ENCODE measurements at places on chromosomes 1 and 21. TPM values are rescaled to one million over a fixed set of nuclear protein-coding genes. Genes with fewer than 3 reads are reported as not detected.

Gene TEX38
- total RNA-seq = not detected

Gene XCL2
- total RNA-seq = not detected

Gene SLC9C2
- not detected for total RNA-seq

Gene CD1E
- not detected for total RNA-seq

Gene CLDN14
- not detected for total RNA-seq

Gene PRAMEF20
- total RNA-seq = not detected

Gene PRAMEF18
- not detected for total RNA-seq

Gene ZBTB48
- 7.8 TPM for total RNA-seq

Gene RAB7B
- total RNA-seq = 35.4 TPM

Gene KCNJ9
- not detected for total RNA-seq

Gene BARHL2
- total RNA-seq = not detected

Gene RSPO1
- total RNA-seq = not detected

Gene TLR5
- total RNA-seq = 2.1 TPM

Gene CADM3
- total RNA-seq = not detected

Gene OR2T11
- total RNA-seq = not detected

Gene MRAP
- total RNA-seq = not detected

Gene FCRL4
- not detected for total RNA-seq

Gene LUZP1
- total RNA-seq = 34.8 TPM

Gene PLD5
- total RNA-seq = 0.84 TPM

Gene AQP10
- 0.78 TPM for total RNA-seq

Gene BCAN
- not detected for total RNA-seq

Gene KCNA2
- not detected for total RNA-seq

Gene CZIB
- total RNA-seq = 27.5 TPM

Gene CLEC20A
- total RNA-seq = 0.28 TPM

Gene CATSPER4
- not detected for total RNA-seq

Gene SYT14
- not detected for total RNA-seq

Gene KRTAP11-1
- not detected for total RNA-seq

Gene GBP4
- total RNA-seq = 0.07 TPM

Gene TP73
- 9.5 TPM for total RNA-seq

Gene TADA1
- total RNA-seq = 9.9 TPM

Gene OR2M3
- total RNA-seq = not detected

Gene FMO4
- total RNA-seq = 2.0 TPM

Gene ETV3L
- not detected for total RNA-seq

Gene TNFAIP8L2
- not detected for total RNA-seq

Gene MARK1
- 6.0 TPM for total RNA-seq

Gene HSD3B2
- total RNA-seq = not detected

Gene OR2T29
- not detected for total RNA-seq

Gene SH2D1B
- total RNA-seq = not detected

Gene GRHL3
- total RNA-seq = 46.5 TPM

Gene BTBD19
- total RNA-seq = 0.84 TPM

Gene SH2D5
- total RNA-seq = 15.4 TPM

Gene MEF2D
- 18.2 TPM for total RNA-seq

Gene GSTM1
- total RNA-seq = 10.8 TPM

Data from airway epithelial cell (primary cell).